ENCODE measurements at places on chromosomes 12 and 14.

DNA sequence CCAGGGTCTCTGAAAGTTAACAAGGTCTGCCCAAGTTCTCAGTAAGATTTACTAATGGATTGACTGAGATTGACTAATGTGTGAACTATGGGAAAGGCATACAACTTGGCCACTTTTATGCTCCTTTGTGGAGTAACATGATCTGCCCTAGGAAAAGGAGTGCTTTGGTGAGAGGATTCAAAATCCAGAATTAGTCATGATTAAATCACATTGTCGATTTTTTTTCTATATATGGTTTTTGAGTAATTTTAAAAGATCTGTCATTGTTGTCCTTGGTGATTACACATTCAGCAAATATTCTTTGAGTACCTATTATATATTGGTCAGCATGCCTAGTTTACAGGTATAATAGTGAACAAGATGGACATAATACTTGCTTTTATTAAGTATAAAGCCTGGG lies 147.7 kb upstream of the SYT10 start:
- no peak for DNase-seq

DNA sequence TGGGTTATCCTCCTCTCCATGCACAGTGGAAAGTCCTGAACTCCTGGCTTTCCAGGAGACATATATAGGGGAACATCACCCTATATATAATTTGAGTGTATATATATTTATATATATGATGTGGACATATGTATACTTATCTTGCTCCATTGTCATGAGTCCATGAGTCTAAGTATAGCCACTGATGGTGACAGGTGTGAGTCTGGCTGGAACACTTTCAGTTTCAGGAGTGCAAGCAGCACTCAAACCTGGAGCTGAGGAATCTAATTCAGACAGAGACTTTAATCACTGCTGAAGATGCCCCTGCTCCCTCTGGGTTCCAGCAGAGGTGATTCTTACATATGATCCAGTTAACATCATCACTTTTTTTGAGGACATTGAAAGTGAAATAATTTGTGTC lies 4.4 kb downstream of the SSTR1 start:
- DNase-seq, result no peak

GRCh38 chr14:78829274-78829673 lies 659.1 kb downstream of the NRXN3 start:
- DNase-seq, result no peak

DNA sequence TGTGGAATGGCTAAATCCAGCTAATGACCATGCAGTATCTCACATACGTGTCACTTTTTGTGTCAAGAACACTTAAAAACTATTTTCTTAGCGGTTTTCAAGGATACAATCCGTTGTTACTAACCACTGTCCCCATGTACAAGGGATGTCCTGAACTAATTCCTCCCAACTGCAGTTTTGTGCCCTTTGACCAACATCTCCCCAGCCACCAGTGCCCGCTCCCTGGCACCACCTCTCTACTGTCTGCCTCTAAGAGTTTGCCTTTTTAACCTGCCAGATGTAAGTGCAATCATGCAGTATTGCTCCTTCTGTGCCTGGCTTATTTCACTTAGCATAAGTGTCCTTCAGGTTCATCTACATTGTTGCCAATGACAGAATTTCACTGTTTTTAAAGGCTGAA lies 315.7 kb downstream of the TMEM121 start:
- DNase-seq, result no peak

DNA sequence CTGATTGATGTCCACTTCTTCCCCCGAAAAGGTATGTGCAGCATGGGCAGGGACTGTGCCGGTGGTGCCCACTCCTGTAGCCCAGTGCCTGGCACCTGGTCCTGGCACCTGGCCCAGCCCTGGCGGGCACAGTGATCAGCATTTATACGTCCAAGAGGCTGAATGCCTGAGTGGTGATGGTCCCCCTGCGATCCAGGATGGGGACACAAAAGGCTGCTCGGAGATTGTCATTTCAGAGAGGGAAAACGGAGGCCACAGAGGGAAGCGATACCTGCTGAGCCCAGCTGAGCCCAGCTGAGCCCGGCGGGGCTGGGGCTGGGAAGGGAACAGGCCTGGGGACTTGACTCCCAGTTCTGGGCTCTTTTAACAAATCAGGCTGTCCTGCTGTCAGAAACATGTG lies 55.8 kb downstream of the PRIMA1 start:
- DNase-seq, result no peak

GRCh38 chr12:69515394-69515930 lies 45.3 kb downstream of the FRS2 start:
- DNase-seq, result no peak

DNA sequence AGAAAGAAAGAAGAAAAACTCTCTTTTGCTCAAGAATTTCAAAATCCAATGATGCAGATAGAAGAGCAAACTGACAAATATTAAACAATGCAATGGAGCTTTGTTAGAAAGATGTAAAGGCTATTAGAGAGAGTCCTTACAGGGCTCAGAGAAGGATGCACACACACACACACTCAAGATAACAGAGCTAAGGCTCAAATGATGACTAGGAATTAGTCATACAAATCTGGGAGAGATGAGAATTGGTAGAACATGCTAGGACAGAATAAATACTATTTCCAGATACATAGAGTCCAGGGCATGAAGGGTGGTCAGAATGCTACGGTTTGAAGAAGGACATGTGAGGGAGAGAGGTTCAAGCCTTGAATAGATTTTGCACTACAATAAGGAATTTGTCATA lies 650.1 kb upstream of the MDGA2 start:
- DNase-seq, result no peak

GRCh38 chr12:72273499-72273837 lies 1.3 kb downstream of the TRHDE start:
- no peak for DNase-seq

GRCh38 chr14:100706860-100707259 lies 19.8 kb upstream of the DLK1 start:
- no peak for DNase-seq

DNA sequence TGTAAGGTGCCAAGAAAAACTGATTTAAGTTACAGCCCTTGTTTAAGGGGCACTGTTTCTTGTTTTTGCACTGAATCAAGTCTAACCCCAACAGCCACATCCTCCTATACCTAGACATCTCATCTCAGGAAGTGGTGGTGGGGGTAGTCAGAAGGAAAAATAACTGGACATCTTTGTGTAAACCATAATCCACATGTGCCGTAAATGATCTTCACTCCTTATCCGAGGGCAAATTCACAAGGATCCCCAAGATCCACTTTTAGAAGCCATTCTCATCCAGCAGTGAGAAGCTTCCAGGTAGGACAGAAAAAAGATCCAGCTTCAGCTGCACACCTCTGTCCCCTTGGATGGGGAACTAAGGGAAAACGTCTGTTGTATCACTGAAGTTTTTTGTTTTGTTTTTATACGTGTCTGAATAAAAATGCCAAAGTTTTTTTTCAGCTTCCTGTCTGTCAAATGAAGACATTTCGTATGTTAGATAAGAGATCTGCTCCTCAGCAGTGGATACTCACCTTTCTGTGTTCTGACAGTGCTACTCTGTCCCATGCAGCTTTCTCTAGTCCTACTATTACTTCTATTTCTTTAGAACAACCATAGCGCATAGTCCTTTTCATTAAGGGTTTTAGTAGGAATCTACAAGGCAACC lies 1.2 kb upstream of the PA2G4 start:
- DNase-seq, result no peak

GRCh38 chr14:56135001-56135400 lies 16.8 kb downstream of the PELI2 start:
- DNase-seq, result no peak

GRCh38 chr14:89365061-89365801 lies 51.8 kb downstream of the FOXN3 start:
- peak; percentile 52 for DNase-seq

GRCh38 chr12:9864913-9865675 lies 4.1 kb downstream of the CLEC2B start:
- DNase-seq, result no peak

DNA sequence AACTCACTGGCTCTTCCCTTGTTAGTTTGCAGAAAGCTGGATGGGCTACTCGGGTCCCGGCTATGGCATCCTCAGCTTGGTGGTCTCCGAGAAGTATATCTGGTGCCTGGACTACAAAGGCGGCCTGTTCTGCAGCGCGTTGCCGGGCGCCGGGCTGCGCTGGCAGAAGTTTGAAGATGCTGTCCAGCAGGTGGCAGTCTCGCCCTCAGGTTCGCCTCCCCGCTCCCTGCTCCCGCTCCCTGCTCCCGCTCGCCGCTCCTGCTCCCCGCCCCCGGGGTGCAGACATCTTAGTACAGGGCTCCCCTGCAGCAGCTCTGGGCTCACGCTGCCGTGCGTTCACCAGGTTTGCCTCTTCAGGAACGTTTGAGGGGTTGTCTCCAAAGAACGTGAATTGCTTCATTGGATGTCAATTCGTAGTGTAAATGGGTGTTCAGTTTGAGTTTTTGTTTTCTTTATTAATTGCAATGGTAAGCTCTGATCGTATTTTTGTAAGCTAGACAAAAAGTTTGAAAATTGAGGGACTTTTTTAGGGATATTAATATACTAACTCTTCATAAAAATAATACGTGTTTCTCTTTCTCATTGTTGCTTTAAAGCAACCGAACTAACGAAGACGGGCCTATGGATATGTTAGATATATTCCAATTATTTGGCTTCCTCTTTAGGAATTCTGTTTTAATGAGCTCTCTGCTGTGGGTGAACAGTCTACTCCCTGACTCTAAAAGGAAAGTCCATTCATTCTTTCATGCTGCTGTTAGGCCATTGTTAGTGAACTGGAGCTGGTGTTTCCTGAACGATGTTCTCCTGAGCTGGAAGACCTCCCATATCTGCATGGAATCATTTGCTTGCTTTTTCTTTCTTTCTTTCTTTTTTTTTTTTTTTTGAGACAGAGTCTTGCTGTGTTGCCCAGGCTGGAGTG lies 71.3 kb downstream of the ANKRD9 start:
- peak; percentile 48 for DNase-seq

- DNase-seq, result no peak
These were observed 130.0 kb upstream of the NPAS3 start for GRCh38 chr14:32808644-32809043.

GRCh38 chr14:55348766-55349453 lies 62.7 kb downstream of the ATG14 start:
- DNase-seq, result no peak

- no peak for DNase-seq
These were observed 24.3 kb downstream of the VCPKMT start for GRCh38 chr14:50092006-50092555.

- DNase-seq, result no peak
These were observed at the start of gene HOXC12 for GRCh38 chr12:53954694-53955035. Gene HOXC12, plus strand, starts transcription at chr12:53954903. Its CDS starts 27 bp downstream, at chr12:53954930.
